ENCODE measurements at places on chromosomes 5 and 9.

DNA sequence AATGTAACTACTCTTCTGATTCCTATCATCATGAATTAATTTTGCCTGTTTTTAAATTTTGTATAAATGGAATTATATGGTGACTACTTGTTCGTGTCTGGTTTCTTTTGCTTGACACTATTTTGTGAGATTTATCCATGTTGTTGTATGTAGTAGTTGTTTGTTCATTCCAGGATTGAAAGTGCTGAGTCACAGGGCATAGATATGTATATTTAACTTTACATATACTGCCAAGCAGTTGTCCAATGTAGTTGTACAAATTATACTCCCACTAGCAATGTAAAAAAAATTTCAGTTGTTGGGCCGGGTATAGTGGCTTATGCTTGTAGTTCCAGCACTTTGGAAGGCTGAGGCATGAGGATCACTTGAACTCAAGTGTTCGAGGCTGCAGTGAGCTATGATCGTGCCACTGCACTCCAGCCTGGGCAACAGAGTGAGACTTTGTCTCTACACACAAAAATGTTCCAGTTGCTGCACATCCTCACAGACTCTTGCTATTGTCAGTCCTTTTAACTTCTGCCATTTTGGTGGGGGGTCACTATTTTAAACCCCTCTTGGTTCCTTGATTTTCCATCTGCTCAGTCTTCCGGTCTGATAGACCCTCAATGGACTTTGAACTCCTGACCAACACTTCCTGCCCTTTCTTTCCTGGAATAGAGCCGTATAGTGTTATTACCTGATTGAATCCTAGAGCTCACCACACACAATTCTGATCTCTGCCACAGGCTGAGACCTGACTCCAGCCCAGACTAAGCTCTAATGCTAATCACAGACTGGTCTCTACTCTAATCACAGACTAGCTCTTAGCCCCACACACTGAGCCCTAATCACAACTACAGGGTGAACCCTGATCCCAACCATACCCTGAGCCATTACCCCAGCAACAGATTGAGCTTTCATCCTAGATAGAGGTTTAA, 69.3 kb upstream of the MELK start:
- H3K4me1 ChIP-seq: peaks cover 12% of the 10 kb centered on the region
- H3K27ac ChIP-seq: no peak overlapping the region
- H3K27me3 ChIP-seq: peaks cover 8% of the 10 kb centered on the region
- H3K36me3 ChIP-seq: no peaks in the 10 kb centered on the region

GRCh38 chr9:100590481-100590880, 12.6 kb downstream of the CAVIN4 start:
- DNase-seq: no peak
- no peaks in the 10 kb centered on the region for H3K36me3 ChIP-seq
- no peak overlapping the region for H3K27ac ChIP-seq
- H3K4me3 ChIP-seq: no peak overlapping the region

DNA sequence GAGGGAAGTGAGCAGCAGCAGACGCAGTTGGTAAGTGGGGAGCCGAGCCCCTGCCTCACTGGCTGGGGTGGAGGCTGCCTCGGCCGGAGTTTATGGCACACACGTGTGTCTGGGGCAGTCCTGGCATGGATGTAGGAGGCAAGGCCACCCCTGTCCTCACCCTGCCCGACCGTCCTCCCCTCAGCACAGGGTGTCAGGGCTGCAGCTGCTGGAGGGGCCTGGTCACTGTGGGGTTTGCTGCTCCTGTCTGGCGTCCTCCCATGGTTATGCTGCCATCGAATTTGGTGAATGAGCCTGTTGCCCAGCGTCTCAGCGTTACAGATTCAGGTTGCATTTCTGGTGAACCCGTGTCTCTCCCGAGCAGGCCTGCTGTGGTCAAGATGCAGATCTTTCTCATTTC, 32.4 kb downstream of the CEP72 start:
- no peaks in the 10 kb centered on the region for H3K27me3 ChIP-seq
- no peak overlapping the region for H3K27ac ChIP-seq
- H3K4me3 ChIP-seq: no peak overlapping the region
- no peak for DNase-seq
- H3K4me1 ChIP-seq: peaks cover 2% of the 10 kb centered on the region
- H3K36me3 ChIP-seq: no peaks in the 10 kb centered on the region

GRCh38 chr5:145585443-145586148, 249.5 kb downstream of the PRELID2 start:
- no peak overlapping the region for H3K4me3 ChIP-seq
- H3K27me3 ChIP-seq: no peaks in the 10 kb centered on the region
- no peak overlapping the region for H3K27ac ChIP-seq
- H3K4me1 ChIP-seq: no peaks in the 10 kb centered on the region
- no peak for DNase-seq

GRCh38 chr5:94784536-94785505, 166.4 kb downstream of the SLF1 start:
- H3K36me3 ChIP-seq: no peaks in the 10 kb centered on the region
- no peaks in the 10 kb centered on the region for H3K4me1 ChIP-seq
- no peak overlapping the region for H3K27ac ChIP-seq
- no peak overlapping the region for H3K4me3 ChIP-seq

- H3K4me3 ChIP-seq: no peak overlapping the region
- peaks cover 13% of the 10 kb centered on the region for H3K27me3 ChIP-seq
- H3K4me1 ChIP-seq: peaks cover 2% of the 10 kb centered on the region
- H3K27ac ChIP-seq: no peak overlapping the region
- no peaks in the 10 kb centered on the region for H3K36me3 ChIP-seq
- DNase-seq: no peak
These were observed 93.1 kb upstream of the TBCA start for GRCh38 chr5:77869116-77869798.

All from T-helper 17 cell (primary cell).